Stimulated activated CD8-positive, alpha-beta memory T cell treated with anti-CD3 and anti-CD28 coated beads, Interleukin-4, amount 100 ng/mL, for 4 hours (primary cell): ENCODE measurements at places on chromosomes 5 and 9.

GRCh38 chr5:105907016-105907415 lies 1763.7 kb downstream of the EFNA5 start:
- DNase-seq, result no peak

- no peak for DNase-seq
Measured at GRCh38 chr5:6545036-6545693, 87.7 kb downstream of the NSUN2 start.

DNA sequence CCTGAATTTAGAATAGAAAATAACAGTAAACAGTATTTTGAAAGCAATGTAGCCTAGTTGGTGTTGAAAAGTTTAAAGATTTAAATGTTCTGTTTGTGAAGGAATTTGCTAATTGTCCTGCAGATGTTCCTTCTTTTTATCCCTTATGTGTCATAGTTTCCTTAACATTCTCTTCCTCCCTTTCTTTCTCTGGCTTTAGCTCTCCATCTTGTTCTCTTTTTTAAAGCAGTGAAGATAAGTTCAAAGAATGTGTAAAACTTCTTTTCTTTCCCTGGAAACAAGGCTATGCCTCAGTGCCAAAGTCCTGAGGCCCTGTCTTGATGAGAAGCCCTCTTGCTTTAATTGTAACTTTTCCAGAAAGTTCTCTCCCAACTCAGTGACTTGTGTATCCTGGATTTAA lies 24.4 kb upstream of the GAS1 start:
- DNase-seq, result no peak

DNA sequence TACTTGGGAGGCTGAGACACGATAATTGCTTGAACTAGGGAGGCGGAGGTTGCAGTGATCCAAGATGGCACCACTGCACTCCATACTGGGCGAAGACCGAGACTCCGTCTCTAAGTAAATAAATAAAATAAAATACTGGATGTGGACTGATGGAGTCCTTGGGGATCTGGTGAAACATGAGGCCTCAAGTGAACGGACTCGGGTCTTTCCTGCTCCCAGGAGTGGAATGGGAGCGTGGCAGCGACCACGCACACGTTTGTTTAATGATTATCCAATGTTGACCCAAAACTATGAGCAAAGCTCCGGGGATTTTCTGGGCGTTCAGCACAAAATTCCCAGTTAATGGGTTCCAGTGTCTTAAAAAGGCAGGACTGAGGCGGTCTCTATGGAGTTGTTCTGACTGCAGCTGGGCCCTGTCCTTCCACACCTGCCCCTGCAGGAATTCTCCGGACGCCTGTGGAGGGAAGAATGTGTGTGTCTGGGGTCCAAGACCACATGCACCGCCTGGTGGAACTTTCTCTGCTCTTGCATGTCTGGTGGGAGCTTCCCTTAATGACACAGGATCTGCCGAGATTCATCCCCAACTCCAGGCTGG lies 26.6 kb downstream of the NEK6 start:
- DNase-seq, result no peak

- DNase-seq, result no peak
Measured at GRCh38 chr5:132378580-132378979, 9.1 kb downstream of the SLC22A5 start.

DNA sequence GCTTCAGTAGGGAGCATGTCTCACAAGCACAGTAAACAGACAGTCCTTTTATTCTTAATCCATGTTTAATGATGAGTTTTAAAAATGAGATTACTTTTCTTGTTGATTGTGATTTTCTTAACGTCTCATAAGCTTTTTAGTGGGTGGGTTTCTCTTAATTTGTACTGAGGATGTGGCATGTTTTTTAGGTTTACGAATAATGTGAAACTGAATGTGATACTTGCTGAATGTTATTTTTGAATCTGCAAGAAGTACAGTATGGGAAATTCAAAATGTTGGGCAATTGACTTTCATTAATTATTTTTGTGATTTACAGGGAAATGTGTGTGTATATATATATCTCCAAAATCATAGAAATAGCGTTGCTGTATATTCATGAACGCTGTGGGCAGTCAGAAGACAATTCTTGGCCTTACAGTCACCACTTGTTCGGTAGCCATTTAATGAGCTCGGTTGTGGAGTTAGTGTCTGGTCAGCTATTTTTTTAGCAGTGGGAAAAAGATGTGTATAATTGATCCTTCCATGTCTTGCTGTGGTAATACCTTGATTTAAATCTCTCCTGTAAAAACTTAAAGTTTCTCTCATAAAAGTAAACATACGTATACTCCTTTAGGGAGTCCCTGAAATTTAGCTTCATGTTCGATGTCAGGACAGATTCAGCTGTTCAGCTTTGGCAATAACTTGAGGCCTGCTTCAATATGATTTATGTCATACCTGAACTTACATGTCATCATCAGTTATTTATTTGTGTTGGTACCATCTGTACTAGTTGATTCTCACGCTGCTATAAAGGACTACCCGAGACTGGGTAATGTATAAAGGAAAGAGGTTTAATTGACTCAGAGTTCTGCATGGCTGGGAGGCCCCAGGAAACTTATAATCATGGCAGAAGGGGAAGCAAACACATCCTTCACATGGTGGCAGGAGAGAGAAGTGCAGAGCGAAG lies 15.0 kb downstream of the ICE1 start:
- DNase-seq, result no peak

- DNase-seq, result no peak
Measured at GRCh38 chr9:130872912-130873503, 23.6 kb downstream of the QRFP start.

DNA sequence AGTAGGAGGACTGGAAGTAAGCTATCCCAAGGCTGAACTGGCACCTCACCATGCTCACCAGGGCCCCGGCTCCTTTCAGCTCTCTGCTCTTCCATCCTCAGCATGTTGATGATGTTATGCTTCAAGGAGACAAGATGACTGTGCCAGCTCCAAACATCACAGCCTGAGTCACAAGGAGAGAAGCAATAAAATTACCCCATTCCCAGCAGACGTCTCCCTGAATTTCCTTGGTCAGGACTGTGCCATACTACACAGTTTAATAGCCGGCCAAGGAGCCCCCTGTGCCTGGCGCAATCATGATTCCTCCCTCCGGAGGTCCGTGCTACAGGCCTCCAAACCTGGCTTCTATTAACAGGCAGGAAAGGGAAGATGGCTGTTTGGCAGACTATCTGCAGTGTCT lies 51.2 kb upstream of the ROR2 start:
- no peak for DNase-seq

- no peak for DNase-seq
Measured at GRCh38 chr9:99593610-99594009, 228.1 kb upstream of the NR4A3 start.

DNA sequence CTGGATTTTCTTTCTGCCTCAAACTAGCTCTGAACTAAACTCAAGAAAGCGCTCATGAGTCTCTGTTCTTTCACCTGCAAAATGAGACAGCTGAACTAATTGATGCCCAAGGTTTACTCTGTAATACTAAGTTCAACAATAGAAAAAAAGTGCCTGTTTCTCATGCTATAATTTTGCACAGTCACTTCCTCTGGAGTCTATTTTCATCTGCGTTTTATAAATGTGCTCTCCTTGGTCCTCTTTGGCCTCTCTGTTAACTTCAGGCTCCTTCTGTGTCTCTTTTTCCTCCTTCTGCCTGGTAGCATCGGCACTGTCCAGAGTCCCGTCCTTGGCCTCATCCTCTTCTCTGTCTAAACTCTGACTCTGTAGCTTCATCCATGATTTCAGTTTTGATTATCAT lies 311.9 kb upstream of the TLE4 start:
- DNase-seq, result no peak

DNA sequence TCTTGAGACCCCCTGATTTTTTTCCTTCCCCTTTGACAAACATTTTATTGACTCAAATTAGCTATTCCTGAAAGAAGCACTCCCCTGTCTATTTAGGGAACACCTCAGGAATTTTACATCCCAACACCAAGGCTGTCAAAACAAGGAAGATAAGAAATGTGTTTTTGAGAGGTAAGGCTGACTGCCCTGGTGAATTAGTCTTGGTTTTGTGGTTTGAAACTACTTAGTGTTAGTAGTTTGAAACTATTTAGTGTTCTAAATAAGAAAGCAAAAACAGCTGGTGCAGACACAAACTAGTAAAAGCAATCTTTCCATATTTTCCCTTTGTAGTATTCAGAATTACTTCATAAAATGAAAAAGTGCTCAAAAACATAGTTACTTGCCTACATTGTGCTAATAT lies 120.7 kb downstream of the PCSK1 start:
- DNase-seq, result no peak

DNA sequence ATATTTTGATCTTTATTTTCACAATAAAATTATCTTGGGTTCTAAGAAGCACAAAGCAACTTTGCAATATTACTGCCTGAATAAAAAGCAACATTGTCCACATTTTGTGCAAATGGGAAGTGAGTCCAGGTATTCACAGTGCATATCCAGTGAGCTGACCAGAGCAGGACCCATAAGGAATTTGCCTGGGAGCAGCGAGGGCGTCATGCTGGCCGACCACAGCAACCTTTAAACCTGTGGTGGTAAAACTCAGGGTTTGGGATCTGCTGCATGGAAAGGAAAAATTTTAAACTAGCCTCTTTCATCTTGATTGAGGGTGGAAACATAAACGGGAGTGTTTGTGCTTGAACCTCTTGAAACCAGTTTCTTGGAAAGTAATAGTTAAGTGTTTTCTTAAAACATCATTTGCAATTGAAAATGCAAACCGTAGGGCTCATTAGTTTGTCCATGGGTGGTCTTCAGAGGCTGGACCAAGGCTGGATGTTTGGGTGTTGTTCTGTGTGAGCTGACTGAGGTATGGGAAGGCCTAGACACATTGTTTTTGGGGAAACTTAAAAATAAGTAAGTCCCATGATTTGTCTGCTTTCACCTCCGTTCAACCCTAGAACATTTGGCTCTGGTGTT lies 85.0 kb upstream of the ANKH start:
- no peak for DNase-seq

- no peak for DNase-seq
Measured at GRCh38 chr5:44568519-44568918, 179.3 kb upstream of the FGF10 start.
